ENCODE measurements at places on chromosomes 7 and 10. TPM values are rescaled to one million over a fixed set of nuclear protein-coding genes. Genes with fewer than 3 reads are reported as not detected.
A peak's percentile ranks its signal among the peaks of the same experiment; 100 is the strongest.

- DNase-seq, result no peak
Measured at GRCh38 chr10:82551506-82551905, 676.5 kb downstream of the NRG3 start.

GRCh38 chr7:134422008-134422407 lies 36.9 kb downstream of the AKR1B1 start:
- peak; percentile 62 for DNase-seq

- peak; percentile 87 for DNase-seq
Measured at GRCh38 chr7:50584793-50585408, 19.7 kb upstream of the DDC start.

- DNase-seq, result no peak
Measured at GRCh38 chr7:25579778-25580075, 351.4 kb upstream of the NPVF start.

GRCh38 chr7:94272821-94273583 lies 121.7 kb upstream of the COL1A2 start:
- DNase-seq, result no peak

DNA sequence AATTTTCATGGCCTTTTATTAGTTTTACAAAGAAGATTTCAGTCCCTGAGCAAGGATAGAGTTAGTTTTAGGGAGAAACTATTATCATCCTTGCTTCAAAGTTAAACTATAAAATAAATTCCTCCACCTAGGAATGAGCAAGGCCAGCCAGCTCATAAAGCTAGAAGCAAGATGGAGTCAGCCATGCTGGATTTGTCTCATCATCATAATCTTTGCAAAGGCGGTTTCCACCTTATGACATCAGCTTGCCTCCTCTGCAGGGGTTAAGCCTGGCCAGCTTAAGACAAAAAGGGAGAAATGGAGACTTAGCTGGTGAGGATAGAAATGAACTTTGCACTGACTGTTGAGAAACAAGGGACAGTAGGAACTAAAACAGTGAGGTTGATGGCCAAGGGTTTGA lies 18.7 kb downstream of the SSMEM1 start:
- no peak for DNase-seq

GRCh38 chr7:151542606-151543130 lies 23.0 kb upstream of the RHEB start:
- no peak for DNase-seq

- peak; percentile 61 for DNase-seq
Measured at GRCh38 chr10:13347500-13348156, 465 bp downstream of the SEPHS1 start.

The HACD1 gene
- total RNA-seq, result 15.3 TPM

The LMOD2 gene
- not detected for total RNA-seq

The COA1 gene
- total RNA-seq, result 82.0 TPM

The IFIT1 gene
- total RNA-seq, result 14.1 TPM

The TRIM74 gene
- total RNA-seq, result 0.23 TPM

The IGF2BP3 gene
- total RNA-seq, result 11.7 TPM

The SHLD2 gene
- 13.0 TPM for total RNA-seq

The HABP2 gene
- not detected for total RNA-seq

The TMEM196 gene
- total RNA-seq, result not detected

The ZNF511 gene
- 78.4 TPM for total RNA-seq

The ASCC1 gene
- 24.3 TPM for total RNA-seq
